NCI-H460 (cell line): ENCODE measurements at places on chromosomes 16 and 17. TPM values are rescaled to one million over a fixed set of nuclear protein-coding genes. Genes with fewer than 3 reads are reported as not detected.

GRCh38 chr17:44941712-44942331 lies 5.8 kb downstream of the KIF18B start:
- DNase-seq = no peak

DNA sequence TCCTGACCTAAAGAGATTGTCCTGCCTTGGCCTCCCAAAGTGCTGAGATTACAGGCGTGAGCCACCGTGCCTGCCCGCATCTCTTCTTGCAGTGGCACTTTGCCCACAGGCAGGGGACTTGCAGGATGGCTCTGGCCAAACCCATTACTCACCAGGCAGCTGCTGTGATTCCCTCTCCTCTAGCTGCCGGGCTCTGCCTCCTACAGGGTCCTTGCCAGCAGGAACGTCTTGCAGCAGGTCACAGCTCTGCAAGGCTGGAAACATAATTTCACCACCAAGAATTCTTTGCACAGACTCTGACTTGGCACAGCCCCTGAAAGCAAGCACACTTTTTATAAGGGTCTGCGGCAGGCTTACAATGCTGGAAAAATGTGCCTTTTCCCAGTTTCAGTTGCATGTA lies 20.3 kb downstream of the COX4I1 start:
- DNase-seq = no peak

DNA sequence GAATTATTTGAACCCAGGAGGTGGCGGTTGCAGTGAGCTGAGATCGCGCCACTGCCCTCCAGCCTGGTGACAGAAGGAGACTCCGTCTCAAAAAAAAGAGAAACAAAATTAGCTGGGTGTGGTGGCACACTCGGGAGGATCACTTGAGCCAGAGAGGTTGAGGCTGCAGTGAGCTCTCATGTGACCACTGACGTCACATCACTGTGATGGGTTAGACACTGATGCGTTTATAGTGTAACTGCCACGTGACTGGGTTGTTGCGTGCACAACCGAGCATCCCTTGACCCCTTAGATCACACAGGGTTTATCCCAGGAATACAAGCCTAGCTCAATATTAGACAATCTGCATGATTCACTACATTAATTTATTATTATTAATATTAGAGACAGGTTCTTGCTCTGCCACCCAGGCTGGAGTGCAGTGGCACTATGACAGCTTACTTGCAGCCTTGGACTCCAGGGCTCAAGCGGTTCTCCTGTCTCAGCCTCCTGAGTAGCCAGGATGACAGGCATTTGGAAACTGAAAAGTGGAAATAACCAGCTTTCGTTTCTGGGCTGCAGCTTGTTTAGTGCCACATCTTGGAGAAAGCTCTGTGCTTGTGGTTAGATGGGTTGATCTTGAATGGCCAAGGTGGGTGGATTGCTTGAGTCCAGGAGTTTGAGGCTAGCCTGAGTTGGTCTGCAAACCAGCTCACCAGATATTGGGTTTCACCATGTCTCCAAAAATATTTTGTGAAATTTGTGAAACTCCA lies 26.4 kb upstream of the ABR start:
- DNase-seq = no peak

GRCh38 chr16:9050102-9050830 lies 41.2 kb upstream of the HAPSTR1 start:
- DNase-seq = no peak

The TP53TG3 gene
- total RNA-seq = not detected in 2 replicates
